ENCODE measurements at places on chromosomes 7 and 10.

DNA sequence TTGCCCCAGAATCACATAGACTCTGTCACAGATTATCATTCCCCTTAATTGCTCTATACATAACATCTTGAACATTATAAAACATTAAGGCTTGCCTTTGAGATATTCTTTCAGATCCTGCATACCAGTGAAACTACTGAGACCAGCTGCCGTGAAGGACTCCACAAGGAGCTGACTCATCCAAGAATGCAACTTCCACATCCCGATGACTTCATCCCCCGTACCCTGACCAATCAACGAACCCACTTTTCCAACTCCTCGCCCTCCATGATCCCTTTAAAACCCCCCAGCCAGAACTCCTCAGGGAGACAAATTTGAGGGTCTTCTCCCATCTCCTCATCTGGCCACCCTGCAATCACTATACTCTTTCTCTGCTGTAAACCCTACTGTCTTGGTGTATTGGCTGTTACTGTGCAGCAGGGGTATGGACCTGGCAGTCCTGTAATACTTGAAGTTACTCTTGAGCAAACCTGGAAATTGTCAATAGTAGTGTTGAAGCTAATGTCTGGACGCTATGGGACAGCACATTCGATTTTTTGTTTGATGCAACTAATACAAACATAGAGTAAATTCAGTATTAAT, 49.8 kb downstream of the HTR5A start:
- no peak for DNase-seq

DNA sequence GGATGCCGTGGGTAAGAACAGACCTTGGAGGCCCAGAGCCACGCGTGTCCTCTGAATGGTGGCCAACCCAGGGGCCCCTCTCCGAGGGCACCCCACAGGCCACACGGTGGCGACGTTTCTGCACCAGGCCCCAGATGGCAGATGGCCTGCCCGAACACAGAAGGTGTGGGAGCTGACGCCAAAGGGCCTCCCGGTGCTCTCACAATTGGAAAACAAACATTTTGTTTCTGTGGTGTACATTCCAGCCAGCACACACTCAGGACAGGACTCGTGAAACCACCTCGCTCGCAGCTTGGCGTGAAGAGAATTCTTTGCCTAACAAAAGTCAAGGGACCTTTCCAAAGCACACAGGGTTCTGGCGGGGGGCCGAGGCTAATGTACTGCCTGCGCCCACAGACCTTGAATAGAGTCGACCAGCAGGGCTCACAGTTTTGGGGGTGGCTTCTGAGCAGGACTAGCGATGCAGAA, 112.1 kb downstream of the FAM53B start:
- peak; percentile 26 for DNase-seq

- DNase-seq, result no peak
Observed at GRCh38 chr10:84574102-84574501, 245.7 kb downstream of the CCSER2 start.

DNA sequence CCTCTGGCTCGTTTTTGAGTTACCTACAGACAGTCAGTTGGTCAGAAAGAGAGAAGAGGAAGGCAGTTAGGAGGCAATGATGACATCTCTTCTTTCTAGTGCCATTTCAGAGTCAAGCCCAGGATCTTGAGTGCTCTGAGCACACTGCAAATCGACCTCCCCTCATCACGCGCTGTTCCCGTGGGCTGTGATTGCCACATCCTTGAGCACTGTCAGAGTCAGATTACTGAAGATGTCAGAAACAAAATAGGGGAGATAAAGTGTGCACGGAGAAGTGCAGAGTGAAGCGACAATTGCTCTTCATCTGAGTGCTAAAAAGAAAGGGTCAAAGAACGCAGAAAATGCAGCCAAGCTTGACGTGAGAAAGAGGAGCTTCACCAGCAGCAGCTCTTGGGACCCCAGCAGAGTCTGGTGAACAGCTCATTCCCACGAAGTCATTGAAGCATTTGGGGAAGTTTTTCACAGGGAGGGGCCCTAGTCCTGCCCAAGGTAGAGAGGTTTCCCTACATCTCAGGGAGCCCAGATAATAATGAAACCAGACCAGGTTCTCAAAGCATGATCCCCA, 661.7 kb upstream of the AUTS2 start:
- DNase-seq, result no peak

- no peak for DNase-seq
Observed at GRCh38 chr10:130545697-130546096, 409.5 kb downstream of the GLRX3 start.
